ENCODE measurements at places on chromosomes 7 and 10.
A peak's percentile ranks its signal among the peaks of the same experiment; 100 is the strongest.

- DNase-seq, result peak; percentile 68
Observed at GRCh38 chr10:73095481-73096021, 1.1 kb downstream of the P4HA1 start.

- no peak for DNase-seq
Observed at GRCh38 chr7:56028942-56029630, 22.2 kb downstream of the PSPH start.

- DNase-seq, result no peak
Observed at GRCh38 chr7:47709051-47709450, 127.1 kb upstream of the TNS3 start.

GRCh38 chr7:66739477-66739876 is 1.1 kb upstream of the RABGEF1 start:
- DNase-seq, result no peak

- no peak for DNase-seq
Observed at GRCh38 chr7:79622781-79623180, 169.3 kb upstream of the MAGI2 start.

DNA sequence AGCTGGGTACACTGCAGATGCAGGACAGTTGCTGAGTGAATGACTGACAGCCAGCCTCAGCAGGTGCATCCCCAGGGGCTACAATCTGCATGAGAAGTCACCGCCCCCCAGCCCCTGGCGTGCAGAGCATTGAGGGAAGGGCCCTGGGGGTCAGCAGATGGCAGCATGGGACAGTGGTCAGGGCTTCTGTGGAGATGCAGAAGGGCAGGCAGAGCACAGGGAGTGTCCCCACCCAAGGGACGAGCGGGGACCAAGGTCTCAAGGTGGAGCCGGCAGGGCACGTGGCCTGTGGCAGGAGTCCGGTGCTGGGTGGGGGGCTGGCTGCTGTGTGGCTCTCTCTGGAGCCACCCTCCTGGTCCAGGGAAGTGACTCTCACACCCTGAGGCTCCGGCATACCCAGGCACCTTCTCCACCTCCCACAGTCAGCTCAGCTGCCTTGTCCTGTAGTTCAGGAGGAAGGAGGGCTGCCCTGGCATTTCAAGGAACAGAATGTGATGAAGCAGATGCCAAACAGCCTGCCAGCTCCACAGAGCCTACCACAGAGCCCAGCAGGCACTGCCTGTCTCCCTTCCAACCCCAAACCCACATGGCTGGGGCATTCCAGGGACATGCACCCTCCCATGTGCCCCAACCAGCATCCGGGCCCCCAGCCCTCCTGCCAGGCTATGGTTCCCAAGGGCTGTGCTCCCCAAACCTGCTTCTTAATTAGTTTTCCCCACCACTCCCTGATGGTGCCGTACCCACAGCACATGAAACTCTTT is 114.5 kb downstream of the TMEM130 start:
- peak; percentile 78 for DNase-seq

Data from ELF-1 (cell line).